ENCODE measurements at places on chromosomes 11 and 22.

DNA sequence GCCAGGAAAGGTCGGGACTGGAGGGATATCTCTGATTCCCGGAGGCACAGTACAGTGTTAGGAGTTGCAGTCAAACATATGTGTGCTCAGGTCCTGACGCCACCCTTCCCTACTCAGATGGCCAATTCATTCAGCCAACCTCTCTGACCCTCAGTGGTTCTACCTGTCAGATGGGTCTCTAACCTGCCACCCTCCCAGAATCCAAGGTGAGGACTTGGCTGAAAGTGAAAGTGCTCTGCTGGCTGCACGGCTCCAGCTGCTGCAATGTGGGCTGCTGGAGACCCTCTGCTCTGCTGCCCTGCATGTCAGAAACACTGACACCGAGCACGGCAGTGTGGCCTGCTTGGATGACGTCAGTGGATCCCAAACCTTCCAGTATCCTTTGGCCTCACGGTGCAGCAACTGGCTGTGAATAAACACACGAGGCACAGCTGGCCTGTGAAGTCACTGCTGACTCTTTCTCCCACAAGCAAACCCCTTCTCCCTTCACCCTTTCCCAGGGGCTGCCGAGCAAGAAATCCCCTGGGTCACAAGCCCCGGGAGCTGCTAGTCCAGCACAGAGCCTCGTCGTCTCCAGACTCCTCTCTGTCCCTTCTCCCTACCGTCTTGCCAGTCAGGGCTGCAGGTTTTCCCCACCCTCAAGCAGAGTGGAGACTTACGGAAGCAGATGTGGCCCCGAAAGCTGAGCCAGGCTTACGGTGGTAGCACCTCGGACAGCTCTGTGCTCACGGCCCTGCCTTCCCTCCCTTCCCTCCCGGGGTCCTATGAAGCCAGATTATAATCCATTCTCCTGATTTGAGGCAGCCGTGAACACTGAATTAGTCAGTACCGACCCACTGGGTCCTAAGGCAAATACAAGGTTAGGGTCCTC is 24.3 kb downstream of the KIAA0930 start:
- peak; percentile 89 for DNase-seq

DNA sequence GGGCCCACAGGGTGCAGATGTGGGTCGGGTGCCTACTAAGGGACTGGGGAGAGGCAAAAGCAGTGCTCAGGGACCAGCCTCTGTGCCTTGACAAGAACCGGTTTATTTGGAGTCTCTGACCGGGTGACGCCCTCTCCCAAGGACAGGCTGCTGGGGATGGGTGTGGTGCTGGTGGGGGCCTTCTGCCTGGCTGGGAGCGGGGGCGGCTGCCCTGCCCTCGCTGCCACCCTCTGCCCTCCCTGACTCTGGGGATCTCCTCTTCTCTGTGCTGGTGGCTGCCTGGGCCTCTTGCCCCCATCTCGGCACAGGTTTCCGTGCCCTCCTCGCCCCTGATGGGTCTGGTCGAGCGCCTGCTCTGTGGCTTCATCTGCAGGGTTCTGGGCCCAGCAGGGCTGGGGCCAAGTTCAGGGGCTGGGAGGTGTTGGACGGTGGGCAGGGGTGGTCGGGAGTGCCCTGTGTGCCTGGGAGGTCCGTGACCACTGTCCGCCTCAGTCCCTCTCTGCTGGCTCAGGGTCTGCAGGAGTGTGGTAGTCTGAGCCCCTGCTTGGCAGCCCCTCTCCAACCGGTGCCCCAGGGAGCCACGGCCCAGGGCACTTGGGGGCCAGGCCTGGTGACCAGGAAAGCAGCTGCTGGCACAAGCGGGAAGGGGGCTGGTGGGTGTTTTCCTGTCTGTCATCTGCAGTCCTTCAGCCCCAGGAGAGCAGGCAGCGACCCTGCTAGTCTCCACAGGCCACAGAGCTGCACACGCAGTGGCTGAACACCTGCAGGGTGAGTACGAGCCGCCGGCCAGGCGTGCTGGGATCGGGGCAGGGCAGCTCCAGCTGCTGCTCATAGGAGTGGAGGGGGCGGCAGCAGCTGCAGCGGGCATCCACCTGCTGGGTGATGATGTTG is 23.5 kb downstream of the MUC6 start:
- DNase-seq: no peak

GRCh38 chr22:33785283-33785968 is 134.8 kb downstream of the LARGE1 start:
- peak; percentile 84 for DNase-seq

- DNase-seq: no peak
These were observed 711.3 kb downstream of the OPCML start for GRCh38 chr11:132821014-132821413.

GRCh38 chr22:39923696-39924095 is 22.8 kb downstream of the GRAP2 start:
- DNase-seq: no peak

DNA sequence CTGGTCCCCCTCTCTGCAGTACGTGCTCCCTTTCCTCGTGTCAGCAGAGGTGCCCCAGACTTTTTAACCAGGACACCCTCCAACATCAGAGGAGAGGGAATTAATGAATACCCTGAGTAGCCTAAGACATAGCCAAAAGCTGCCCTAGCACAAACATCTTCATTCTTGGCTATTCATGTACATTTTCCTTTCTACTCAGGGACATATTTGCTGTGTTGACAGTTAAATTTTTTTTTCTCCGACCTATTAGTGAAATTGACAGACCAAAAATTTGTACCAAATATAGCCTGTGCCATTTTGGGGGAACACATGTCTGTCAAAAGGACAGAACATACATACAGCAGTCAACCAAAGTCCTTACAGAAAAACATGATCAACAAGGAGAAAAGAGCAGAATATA is 33.3 kb downstream of the CADM1 start:
- DNase-seq: no peak

DNA sequence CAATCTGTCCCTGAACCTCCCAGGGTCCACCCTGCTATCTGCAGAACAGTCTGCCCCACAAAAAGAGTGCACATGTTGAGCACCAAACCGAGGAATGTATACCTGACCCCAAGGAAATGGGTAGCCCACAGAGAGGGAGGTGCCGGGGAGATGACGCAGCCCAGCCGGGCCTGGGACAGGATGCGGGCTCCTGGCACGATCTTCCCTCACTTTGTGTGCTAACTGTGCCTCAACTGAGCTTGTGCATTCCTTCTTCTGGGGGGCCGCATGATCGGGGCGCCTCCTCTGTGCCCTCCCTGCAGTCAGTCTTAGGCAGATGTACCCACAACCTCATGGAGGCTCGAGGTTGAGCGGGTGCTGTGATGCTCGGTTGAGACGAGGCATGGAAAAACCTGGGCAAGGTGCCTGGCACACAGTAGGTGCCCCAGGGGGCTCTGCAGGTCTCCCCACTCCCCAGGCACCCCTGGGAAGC is 2.4 kb downstream of the GAS2L1 start:
- DNase-seq: peak; percentile 44

Measured in fibroblast of villous mesenchyme (primary cell).